Activated CD8-positive, alpha-beta memory T cell treated with anti-CD3 and anti-CD28 coated beads for 4 hours (primary cell): ENCODE measurements at places on chromosomes 12 and 14.

DNA sequence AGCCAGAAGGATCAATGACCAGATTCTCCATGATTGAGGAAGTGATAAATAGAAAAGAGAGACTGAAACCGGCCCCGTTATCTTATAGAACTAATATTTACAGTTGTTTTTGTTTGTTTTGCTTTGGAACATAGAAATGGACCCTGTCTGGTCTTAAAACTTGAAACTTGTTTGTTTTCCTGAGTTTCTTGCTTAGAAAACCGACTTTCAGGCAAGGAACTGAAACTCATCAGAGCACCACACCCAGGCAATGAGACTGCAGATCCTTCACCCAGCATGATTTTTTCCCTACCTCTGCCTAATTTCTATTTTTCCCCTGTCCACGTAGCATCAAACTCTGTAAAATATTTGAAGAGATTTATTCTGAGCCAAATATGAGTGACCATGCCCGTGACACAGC, 10.6 kb upstream of the CLEC12A start:
- DNase-seq = no peak

DNA sequence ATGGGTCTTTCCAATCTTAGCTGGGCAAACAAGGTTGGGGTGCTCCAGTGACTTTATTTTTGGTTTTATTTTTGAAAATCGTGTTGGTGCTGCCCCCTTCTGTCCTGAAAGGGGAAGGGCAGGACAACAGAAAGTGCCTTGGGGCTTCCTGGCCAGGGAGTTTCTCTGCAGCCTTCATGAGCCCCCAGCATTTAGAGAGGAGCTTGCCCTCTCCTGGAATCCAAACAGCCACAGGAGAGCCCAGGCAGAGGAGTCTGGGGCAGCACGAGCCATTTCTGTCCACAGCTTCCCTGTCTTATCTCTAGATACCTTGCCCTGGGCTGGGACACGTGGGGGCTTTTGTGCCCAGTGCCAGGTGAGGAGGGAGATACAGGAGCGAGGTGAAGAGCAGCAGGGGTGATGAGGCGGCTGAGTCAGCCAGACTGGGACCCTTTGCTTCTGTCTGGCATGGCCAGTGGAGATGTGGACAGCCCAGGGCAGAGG, 4.4 kb upstream of the C1RL start:
- no peak for DNase-seq

- no peak for DNase-seq
These were observed 5.1 kb upstream of the ENDOU start for GRCh38 chr12:47730341-47730744.

DNA sequence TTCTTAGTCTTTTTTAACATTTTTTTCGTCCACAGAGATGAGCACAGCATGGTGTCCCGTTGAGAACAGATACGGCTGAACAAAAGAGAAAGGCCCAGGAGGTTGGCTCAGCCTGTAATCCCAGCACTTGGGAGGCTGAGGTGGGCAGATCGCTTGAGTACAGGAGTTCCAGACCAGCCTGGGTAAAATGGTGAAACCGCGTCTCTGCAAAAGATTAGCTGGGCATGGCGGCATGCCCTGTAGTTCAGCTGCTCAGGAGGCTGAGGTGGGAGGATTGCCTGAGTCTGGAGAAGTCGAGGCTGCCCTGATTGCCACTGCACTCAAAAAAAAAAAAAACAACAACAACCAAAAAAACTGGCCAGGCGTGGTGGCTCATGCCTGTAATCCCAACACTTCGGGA, 5.9 kb upstream of the EP400 start:
- no peak for DNase-seq

DNA sequence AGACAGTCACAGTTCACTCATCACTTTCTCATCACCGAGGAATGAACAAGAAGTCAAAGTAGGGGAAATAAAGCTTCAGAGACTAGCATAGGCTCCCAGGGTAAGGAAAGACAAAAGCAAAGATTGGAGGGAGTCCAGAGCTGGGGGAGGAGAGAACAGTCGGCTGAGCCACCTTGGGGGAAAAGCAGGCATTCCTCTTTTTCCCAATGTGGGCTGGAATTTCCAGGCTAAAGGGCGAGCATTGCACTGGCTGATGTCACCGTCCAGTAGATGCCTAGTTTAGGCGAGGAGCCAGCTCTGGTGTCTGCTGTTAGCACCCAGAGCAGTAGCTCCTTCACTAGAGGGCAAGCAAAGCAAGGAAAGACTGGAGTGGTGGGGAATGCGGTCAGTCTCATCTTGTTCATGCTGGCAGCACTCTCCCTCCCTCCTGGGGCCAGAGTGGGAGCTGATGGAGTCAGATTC, 8.5 kb upstream of the KRT75 start:
- no peak for DNase-seq

GRCh38 chr12:7099290-7099996, 7.2 kb upstream of the C1R start:
- no peak for DNase-seq

DNA sequence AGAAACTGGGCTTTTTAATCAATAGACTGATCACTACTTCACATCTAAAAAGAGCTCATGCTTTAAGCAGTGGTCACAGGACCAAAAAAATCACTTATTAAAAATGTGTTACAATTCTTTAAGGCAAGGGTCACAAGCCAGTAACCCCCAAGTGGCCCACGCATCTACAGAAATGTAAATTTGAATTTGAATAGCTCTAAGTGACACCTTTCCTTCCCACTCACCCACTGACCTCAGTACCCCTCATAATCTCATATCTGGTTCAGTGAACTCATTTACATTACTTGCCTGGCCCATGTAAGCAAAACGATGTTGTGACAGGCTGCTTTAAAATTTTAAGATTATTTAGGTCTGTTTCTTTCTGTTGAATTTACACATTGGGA, 27.4 kb downstream of the NELL2 start:
- no peak for DNase-seq

DNA sequence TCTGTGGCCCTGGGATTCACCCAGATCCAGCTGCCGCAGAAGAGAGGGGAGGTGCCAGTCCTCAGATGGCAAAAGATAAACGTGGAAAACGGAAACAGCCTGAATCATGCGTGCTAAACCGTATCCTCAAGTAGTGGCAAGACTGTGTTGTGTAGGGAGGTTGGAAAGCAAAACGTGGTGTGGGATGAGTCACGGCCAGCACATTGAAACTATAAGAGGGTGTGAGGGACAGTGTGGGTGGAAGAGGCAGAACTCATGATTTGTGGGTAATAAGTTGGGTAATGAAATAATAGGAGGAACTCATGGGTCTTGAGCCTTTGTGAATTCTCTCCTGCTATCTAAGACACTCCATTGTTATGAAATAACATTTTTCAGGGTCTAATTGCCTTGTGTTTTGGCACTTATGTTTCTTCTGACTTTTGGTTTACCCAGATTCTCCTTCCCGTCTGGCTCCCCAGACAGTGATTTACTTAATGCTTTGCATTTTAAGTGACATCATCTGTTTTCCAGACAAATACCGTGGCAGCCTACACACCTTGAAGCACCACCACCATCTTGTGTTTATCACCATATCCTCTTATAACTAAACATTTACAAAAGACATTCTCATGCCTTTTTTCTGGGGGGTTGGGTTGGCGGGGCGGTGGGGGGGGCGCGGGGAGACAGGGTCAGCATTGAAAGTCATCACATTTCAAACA, 62.3 kb upstream of the PTCSC3 start:
- DNase-seq = no peak

DNA sequence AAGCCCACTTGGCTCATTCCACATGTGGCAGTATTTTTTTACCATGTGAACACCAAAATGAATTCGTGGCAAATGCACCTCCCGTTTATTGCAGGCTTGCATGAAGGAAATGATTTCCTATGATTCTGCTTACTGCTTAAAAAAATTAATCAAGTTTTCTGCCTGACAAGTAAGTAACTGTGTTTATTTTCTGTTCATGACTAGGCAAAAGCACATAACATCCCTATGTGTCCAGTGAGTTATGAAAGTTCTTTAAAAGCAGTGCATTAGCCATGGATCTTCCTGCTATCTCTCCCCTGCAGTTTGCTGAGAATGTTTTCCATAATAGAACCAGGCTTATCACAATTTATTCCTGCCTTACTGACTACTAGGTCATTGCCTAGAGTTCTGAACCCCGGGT, 20.4 kb downstream of the GPR65 start:
- DNase-seq = no peak

- no peak for DNase-seq
These were observed 53.1 kb downstream of the TAOK3 start for GRCh38 chr12:118319627-118320026.

DNA sequence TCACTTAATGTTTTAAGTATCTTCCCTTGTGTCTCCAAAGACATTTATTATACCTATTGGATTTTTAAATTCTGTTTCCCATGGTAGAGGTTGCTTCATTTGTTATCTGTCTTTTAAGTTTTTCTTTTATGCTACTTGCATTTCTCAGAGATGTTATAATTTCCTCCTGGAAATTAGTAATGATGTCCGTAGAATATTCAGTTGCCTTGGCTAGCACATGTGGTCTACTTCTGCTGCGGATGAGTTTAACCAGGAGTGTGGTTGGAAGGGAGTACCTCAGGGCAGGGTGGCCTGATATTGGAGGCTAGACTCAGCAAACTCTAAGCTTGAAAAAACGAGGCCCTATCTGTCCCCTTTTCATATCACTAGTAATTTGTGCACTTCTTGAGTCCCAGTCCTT, 8.8 kb upstream of the EVL start:
- DNase-seq = no peak

GRCh38 chr14:31024577-31025366, 677 bp upstream of the AP4S1 start:
- DNase-seq = no peak

DNA sequence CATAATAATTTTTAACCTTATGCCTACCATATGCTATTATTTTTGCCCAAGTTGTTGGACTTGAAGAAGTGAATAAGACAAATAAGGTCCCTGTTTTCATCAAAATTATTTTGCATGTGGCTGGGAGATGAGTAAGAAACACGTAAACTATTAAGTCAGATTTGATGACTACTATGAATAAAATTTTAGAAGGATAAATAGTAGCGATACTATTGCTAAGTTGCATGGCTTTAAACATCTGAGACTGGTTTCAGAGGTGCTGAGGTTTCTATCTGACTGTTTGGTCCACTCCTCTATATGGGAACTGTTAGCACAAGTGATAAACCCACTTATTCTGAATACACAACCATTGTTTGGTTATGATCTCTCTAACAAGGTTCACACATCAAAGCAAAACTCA, 674.3 kb upstream of the MDGA2 start:
- DNase-seq = no peak

- DNase-seq = no peak
These were observed 94.3 kb downstream of the RGS6 start for GRCh38 chr14:72026536-72026935.

GRCh38 chr12:132908145-132909029, 21.0 kb upstream of the CHFR start:
- DNase-seq = peak; percentile 93

GRCh38 chr12:116924558-116925453, 14.1 kb downstream of the FBXW8 start:
- no peak for DNase-seq

DNA sequence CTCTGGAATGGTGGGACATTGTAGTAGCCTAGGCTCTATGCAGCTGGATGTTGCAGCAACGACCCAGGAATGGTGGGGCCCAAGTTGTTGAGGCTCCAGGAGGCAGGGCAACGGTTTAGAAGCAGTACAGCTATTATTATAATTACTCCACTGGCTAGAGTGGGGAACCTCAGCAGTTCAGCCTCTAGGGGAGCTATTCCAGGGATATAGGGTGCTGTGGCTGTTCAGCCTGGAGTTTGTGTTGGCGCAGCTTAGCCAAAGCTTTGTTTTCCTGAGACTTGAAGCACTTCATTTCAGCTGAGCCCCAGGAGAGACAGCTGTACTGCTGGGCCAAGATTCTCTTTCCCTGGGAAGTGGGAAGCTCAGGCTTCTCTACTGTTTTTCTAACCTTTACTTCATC, 1023.0 kb upstream of the ATXN7L3B start:
- no peak for DNase-seq

GRCh38 chr12:108126212-108126611, 2.9 kb upstream of the WSCD2 start:
- DNase-seq = no peak

GRCh38 chr14:68789821-68790643, 2.8 kb downstream of the ZFP36L1 start:
- DNase-seq = no peak

DNA sequence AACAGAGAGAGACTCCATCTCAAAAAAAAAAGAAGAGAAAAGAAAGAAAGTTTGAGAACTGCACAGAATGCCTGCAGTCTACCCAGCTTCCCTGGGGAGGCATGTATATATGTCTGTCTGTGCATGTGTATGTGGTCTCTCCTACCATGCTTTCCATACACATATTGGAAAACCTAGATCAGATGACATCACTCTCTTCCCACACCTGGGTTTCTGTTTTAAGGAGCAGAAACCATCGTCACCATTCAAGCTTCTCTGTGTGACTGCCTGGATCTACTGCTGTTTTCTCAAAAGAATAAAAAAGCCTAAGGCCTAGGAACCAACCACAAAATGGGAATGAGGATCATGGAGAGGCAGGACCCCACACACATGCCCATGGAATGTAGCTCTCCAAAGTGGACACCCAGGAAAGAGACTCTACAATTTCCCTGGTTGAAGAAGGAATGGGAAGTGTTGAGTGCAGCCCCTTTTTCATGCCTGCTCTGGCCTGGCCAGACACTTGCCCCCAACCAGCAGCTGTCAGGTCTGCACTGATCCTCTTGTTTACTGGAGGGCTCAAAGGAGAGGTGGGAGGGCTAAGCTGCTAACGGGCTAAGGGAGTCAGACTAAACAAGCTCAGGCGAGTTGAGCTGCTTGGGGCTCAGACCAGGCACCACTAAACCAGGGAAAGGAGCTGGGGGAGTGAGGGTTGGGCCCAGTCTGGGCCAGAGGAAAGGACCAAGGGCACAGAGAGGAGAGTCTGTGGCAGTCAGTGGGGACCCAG, 7.7 kb upstream of the PCK2 start:
- no peak for DNase-seq

DNA sequence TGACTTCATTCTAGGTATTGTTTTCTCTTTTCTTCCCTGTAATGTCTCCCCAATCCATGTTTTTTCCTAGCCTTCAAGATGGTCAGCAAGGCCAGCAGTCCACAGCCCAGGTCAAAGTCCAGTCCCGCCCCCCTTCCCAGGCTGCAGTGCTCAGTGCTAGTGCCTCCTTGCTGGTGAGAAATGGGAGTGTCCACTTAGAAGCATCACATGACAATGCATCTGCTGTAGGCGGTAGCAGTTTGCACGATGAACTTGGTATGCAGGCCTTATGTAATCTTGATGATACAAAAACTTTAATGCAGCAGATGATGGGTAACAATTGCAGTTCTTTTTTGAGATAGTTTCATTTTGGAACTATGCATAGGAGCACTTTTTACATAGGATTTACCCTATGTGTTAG, 88.4 kb downstream of the PCNX1 start:
- no peak for DNase-seq

- no peak for DNase-seq
These were observed 226.6 kb upstream of the TMTC1 start for GRCh38 chr12:30010071-30011052.

- no peak for DNase-seq
These were observed 8.0 kb downstream of the GSG1 start for GRCh38 chr12:13095266-13095995.

GRCh38 chr14:76958020-76958979, 70.2 kb downstream of the IRF2BPL start:
- no peak for DNase-seq

GRCh38 chr14:35121887-35122695, at the start of the genes PPP2R3C and PRORP:
PPP2R3C (minus strand) TSS chr14:35121990; CDS start chr14:35121959, 31 bp downstream.
PRORP (plus strand) TSS chr14:35122552; CDS start chr14:35123246, 694 bp downstream.
- DNase-seq = peak; percentile 67

GRCh38 chr12:1080520-1081223, 89.6 kb downstream of the ERC1 start:
- DNase-seq = no peak

- DNase-seq = no peak
These were observed 156.7 kb downstream of the NTF3 start for GRCh38 chr12:5588591-5588990.
